Suppressor macrophage treated with lipopolysaccharide for 1 hour (primary cell): ENCODE measurements at places on chromosomes 1 and 21.

DNA sequence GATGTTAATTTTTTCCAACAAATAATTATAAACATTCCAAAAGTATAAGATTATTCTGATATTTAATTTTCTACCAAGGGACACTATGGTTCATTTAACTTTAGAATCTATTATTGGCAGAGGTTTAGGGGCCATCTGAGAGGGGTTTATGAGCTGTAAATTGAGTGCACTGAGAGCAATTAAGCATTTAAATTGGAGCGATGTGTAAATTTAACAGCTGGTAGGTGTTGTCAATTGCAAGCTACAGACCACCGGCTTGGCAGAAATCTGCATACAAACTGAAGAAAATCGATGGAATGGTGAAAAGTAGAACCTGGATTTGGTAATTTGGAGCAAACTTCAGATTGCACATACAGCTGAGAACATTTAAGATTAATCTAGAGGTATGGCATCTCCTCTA is 55.8 kb upstream of the MTF2 start:
- no peak for DNase-seq

GRCh38 chr1:22048351-22049192 is 3.9 kb upstream of the CDC42 start:
- DNase-seq: peak; percentile 92

GRCh38 chr1:24902471-24902891 is 27.6 kb downstream of the RUNX3 start:
- DNase-seq: no peak

DNA sequence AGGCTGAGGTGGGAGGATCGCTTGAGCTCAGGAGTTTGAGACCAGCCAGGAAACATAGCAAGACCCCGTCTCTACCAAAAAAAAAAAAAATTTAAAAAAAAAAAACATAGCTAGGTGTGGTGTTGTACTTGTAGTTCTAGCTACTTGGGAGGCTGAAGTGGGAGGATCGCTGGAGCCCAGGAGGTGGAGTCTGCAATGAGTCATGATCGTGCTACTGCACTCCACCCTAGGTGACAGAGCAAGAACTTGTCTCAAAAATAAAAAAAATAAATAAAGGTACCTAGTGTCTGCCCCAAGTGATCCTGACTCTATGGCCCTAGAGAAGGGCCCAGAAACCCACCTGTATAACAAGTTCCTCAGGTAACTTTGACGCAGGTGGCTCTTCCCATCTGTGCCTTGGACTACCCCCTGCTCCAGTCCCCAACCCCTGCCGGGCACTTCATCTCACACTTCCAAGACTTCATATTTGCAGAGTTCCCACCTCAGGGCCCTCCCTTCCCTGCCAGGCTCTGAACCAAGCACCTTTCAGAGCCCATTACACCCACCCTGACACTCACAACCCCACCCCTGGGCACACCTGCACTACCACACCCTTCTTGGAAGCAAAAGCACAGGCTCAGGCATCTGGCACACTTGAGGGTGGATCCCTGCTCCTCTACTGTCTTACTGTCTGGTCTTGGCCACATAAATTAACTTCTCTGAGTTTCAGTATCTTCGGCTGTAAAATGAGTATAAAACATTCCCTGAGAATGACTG is 80.2 kb upstream of the KLHDC7A start:
- no peak for DNase-seq

DNA sequence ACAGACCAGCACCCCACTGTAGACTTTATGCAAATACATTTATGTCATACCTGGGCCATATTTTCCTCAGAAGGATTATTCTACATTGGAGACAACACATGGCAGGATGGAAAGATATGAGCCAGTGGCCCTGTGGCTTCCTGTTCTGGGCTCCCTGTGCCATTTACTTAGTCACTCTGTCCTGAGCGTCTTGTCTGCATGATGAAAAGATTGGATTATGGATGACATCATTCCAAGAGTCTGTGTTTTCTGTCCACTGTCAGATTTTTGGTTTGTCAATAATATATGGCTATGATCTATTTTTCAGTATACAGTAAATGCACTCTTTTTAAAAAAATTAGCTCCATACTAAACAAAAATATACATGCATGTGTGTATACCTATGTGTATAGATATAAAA is 30.8 kb downstream of the IGSF5 start:
- no peak for DNase-seq

- no peak for DNase-seq
Observed at GRCh38 chr1:162314206-162314605, 62.4 kb downstream of the SPATA46 start.
